ENCODE measurements at places on chromosomes 4 and X.

DNA sequence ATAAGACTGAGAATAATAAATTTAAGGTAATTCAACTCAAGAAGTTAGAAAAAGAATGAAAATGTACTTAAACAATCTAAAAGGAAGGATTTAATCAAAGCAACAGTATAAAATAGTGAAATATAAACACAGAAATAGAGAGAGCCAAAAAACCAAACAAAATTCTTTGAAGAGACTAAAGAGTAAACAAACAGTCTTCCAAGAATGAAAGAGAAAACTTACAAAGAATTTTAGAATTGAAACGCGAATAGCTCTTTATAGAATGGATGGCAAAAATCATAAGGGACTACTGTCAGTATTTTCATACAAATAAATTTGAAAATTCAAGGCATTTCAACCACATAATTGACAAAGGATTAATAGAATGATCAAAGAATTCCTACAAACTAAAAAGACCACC lies 41.7 kb downstream of the VEGFC start:
- DNase-seq: no peak

- no peak for DNase-seq
These were observed 286.9 kb upstream of the FGF16 start for GRCh38 chrX:77160301-77160700.

GRCh38 chrX:21982311-21982710 lies 41.8 kb downstream of the SMS start:
- DNase-seq: no peak

- DNase-seq: no peak
These were observed 55.1 kb downstream of the SH3RF1 start for GRCh38 chr4:169215656-169216055.

- DNase-seq: no peak
These were observed 126.0 kb downstream of the GLRA3 start for GRCh38 chr4:174702979-174703478.

GRCh38 chrX:8405631-8406030 lies 59.0 kb upstream of the VCX3B start:
- no peak for DNase-seq

- no peak for DNase-seq
These were observed 175.2 kb downstream of the GC start for GRCh38 chr4:71608678-71609071.

- no peak for DNase-seq
These were observed 518 bp upstream of the CNKSR2 start for GRCh38 chrX:21373637-21374162.

DNA sequence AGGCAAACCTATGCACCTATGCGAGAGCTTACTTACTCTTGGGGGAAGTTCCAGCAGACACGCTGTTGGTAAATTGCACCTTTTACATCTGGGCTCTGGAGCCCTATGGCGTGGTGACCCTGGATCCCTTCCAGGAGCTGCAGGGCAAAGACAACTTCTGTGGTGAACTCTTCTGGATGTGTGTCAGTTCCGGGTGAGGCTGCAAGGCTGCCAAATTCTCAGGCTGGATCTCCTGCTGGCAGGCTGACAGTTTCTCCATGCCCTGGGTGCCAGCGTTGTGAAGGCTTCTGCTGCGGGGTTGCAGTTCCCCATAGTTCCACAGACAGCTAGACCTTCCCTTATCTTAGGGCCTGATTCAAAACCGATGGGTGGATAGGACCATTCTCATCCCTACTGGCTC lies 37.9 kb downstream of the RAP2C start:
- no peak for DNase-seq

DNA sequence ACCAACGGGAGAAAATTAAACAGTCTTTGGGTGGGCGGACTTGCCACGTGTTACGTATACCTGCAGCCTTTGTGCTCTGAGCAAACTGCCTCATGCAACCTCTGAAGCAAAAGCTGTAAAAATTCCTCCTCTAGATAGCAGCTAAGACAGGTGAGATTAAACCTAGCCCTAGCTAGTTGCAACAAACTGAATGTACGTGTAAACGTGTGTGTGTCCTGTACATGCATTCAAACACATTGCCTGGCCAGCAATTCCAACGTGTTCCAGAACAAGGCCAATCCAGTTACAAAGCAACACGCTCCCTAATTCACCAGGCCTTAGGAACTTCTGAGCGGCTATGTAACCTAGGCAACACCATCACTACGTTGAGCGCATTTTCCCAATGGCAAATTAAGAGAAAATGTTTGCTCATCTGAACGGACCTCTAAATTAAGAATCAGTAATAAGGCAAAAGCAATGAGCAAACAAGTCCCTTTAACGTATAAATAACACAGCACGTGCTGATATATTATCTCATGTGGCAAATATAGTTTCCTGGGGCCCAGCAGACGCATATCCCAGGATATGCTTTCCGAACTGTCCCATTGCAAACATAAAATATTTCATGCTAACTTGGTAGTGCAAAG lies 792 bp downstream of the PPID start:
- no peak for DNase-seq

GRCh38 chr4:83779103-83780052 lies 243.5 kb downstream of the GPAT3 start:
- no peak for DNase-seq

DNA sequence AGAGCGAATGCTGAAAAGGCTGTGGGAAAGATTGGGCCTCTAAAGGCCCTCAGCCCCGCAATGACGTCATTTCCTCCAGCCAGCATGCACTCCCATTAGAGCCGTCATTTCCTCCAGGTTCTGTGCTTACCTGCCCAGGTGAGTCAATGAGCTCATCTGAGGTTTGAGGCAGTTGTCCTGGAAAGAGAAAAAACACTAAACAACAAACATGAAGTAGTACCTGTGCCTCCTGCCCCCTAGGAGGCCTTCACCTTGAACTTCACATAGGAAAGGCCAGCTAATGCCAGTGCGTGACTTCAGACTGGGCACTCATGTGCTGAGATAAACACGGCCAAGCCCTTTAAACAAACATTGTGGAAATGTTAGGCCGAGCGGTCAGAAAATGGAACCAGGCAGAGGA lies 55.9 kb downstream of the FHDC1 start:
- no peak for DNase-seq

DNA sequence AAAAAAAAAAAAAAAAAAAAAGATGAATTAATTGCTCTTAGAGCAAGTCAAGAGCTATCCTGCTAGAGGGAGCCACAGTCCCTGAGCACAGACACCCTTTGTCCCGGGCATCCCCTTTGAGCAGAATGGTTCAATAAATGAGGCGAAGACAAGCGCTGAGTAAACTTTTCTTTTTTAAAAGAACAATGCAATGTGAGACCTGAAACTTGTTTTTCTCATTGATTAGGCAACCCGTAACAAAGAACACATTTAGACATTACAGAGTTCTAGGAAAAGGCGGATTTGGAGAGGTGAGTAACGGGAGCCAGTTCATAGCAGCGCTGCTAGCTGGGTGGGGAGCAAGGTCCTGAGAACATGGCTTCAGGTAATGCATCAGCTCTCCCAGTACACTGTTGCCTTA lies 46.1 kb downstream of the GRK4 start:
- no peak for DNase-seq

- DNase-seq: no peak
These were observed 124.9 kb downstream of the FRMPD4 start for GRCh38 chrX:12263211-12263610.

DNA sequence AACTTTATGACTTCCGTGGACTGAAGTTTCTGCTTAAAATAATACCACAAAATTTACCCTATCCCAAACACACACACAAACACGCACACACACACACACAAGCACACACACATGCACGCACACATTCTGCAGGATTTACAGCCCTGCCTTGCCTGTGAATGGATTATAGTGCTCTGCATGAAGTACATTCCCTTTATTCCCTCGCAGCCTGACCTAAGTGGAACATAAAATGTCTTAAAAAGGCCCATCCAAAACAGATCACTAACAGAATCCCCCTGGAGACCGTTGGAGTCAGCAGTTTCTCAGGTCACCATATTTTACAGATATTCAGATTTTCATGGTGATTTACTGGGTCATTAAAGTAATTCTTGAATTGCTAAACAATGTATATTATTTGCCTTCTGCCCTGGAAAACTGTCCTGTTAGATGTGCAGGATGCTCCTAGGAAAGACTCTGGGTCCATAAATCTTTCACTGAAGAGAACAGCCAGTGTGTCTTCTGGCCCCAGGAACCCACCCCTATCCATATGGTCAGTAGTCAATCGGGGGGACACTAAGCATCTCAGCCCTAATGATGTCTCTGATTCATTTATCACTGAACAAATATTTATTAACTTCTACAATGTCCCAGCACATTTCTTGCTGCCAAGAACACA lies 587.7 kb upstream of the BOD1L1 start:
- DNase-seq: no peak

DNA sequence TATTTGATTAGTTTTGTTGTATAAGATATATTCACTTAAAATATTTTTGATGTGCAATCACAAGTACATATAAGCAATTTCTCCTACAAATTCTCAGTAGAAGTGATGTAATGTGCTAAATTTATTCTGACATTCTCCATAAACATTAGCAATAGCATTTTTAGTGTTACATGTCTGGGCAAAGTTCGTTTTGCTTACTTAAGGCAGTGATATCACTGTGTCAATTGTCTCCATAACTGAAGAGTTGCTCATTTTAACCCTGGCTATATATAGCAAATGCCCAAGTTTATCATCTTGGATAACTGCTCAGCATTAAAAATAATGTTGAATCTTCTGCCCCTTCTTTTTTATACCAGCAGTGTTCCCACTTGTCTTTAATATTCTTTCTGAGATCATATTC lies 340.0 kb upstream of the NDST4 start:
- no peak for DNase-seq

DNA sequence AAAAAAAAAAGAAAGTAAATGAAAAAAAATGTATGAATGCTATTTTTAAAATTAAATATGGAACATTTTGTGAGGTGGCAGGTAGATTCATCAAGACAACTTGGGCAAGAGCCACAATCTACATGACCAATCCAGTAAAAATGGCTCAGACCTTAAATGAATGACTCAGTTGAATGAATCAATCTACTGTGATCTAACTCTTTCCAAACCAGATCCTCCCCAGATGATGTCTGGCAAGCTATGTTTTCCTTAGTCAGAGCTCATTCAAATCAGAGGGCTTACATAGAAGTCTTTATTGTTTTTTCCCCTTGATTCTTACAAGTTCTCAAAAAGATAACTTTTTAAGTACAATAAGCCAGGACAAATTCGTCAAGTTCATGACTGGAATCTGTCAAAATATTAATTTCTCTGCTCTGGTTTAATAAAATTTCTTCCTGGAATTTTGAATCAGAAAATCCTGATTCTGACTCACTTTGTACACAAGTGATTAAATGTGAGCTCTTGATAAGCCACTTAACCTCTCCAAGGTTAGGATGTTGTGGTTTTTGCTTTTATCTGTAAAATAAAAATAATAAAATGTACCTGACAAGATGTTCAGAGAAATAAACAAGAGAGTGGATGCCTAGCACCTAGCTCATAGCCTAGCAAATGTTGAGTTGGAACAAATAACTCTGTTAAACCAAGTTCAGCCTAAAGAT lies 105.6 kb upstream of the SMIM31 start:
- no peak for DNase-seq

GRCh38 chr4:77815636-77816035 lies 3.5 kb downstream of the CNOT6L start:
- no peak for DNase-seq

DNA sequence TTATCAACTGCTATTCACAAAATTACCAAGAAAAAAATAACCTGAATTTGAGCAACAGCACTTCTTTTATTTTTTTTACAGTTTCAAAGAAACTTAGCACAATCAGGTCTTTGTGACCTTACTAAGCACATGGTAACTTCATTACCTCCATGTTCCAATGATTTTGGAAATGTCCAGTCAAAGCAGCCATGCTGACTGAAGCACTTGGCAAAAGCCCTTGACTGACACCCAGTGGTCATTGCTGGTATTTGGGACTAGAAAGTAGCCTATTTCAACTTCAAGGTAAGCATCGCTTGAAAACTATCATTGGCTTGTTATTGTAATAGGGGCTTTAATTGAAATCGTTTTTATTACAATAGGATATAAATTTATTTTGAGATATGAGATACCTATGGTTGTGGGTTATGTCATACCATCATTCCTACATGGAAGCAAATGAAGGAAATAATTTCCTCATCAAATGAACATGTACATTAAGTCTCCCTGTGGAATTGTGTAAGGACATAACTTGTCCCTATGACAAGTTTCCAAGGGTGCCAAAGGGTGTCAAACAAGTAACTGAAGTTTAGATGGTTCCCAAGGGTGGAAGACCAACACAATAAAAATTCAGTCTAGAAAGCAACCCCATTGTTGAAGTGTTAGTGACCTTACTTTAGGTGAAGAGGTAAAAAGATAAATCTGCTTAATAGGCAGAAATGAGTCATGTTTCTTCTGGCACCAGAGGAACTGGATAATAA lies 15.2 kb upstream of the ANXA10 start:
- DNase-seq: peak; percentile 17

DNA sequence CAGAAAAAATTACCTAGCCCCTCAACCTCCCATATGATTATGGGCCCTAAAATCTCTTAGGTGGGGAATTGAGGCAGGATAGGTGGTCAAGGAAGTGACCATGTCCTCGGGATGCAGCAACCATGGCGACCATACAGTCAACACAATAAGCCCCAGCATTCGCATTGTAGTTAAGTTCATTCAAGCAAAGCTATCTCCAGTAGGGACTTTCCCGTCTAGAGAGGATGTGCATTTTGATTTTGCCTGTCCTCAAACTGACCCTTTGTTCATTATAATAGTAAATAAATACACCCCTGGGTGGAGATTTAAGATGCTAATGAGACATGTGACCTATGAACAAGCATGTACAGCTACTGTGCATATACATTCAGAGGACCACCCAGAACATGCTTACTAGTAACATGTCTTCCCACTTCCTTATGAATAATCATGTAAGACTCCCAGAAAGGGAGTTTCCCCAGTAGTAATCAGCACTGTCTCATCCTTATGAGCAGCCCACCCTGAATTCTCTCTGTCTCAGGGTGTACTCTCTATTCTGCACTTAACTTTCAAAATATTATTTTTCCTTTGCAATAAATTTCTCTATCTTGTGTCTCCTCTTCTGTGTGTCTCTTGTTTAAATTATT lies 74.3 kb downstream of the NUDT11 start:
- DNase-seq: no peak

DNA sequence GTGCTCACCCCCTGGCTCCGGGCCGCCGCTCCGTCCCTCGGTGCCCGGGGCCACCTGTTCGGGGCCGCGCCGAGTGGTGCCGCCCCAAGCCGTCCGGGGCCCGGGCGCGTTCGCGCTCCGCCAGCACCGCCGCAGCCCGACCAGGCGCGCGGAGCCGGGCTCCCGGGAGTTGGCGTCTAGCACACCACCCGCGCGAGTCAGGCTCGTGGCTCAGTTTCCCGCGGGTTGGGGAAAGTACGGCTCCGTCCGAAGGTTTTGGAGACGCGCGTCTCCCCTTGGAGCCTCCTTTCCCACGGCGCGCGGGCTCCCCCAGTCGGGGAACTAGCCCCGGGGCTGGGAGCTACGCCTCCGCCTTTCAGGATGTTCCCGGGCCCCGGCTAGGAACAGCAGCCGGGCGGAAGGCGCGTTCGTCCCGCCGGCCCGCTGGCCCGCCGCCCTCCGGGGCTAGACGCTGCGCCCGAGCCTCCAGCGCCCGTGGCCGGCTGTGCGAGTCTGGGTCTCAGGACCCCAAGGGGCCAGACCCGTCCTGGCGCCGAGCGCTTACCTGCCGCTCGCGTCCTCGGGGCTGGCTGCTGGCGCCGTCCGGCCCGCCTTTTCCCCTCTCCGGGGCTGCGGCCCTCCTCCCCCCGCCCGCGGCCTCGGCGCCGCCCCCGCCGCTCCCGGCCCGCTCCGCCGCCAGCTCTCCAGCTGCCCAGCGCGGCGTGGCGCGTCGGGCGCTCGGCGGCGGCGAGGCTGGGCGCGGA lies at the start of gene ADGRG2:
Gene ADGRG2, minus strand, starts transcription at position 571 of the 743 bp plus-strand sequence. CDS start 53,634 bp downstream, outside the sequence.
- no peak for DNase-seq

- DNase-seq: no peak
These were observed 365.8 kb upstream of the PITX2 start for GRCh38 chr4:110988722-110989121.

- DNase-seq: no peak
These were observed 118.5 kb upstream of the PABPC4L start for GRCh38 chr4:134320048-134320447.

Data from NCI-H2081 treated with DMSO at 0.1 percent for 48 hours (cell line).